ENCODE measurements at places on chromosomes 2 and 18.
A peak's percentile ranks its signal among the peaks of the same experiment; 100 is the strongest.

GRCh38 chr2:154623819-154624218 lies 74.7 kb upstream of the KCNJ3 start:
- DNase-seq: peak; percentile 56

DNA sequence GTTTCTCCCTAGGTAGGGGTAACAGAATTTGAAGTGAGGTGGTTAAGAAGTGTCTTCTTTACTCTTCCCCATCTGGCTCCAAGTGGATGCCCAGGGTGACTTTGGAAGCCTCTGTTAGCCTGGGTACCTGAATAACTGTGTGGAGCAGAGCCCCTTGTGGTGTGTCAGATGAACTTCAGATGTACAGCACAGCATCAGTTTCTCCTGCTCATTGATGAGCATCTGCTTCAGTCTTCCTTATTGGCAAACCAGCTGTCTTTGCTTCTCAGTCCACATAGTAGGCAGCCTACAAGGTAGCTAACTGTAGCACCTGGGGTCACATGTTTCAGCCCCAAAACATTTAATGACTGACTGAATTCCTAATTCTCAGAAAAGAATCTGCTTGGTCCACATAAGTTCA lies 56.2 kb upstream of the ATP8B1 start:
- DNase-seq: no peak

DNA sequence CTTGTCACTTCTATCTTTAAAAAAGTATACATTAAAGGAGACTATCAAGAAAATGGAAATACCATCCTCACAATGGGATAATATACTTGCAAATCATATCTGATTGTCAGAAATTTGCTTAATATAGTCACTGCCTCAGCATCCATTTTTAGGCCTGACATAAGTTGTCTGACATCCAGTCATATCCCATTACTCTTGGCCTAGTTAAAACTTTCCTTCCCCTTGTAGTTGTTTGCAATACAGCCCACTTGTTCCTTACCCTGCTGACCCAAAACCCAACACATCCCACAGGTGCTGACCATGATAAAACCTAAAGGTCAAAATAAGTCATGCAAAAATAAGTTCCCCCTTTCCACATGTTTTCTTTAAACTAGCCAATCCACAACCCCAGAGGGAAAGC lies 3.6 kb upstream of the ARHGEF33 start:
- no peak for DNase-seq

- no peak for DNase-seq
Observed at GRCh38 chr2:105361102-105361889, 24.0 kb downstream of the C2orf49 start.

GRCh38 chr18:56221195-56222065 lies 417.0 kb downstream of the TXNL1 start:
- DNase-seq: no peak

GRCh38 chr2:222671259-222672067 lies at the start of gene MOGAT1:
TSS of gene MOGAT1 (plus strand) at chr2:222671658. CDS start at chr2:222671786, 128 bp downstream.
- DNase-seq: peak; percentile 51

DNA sequence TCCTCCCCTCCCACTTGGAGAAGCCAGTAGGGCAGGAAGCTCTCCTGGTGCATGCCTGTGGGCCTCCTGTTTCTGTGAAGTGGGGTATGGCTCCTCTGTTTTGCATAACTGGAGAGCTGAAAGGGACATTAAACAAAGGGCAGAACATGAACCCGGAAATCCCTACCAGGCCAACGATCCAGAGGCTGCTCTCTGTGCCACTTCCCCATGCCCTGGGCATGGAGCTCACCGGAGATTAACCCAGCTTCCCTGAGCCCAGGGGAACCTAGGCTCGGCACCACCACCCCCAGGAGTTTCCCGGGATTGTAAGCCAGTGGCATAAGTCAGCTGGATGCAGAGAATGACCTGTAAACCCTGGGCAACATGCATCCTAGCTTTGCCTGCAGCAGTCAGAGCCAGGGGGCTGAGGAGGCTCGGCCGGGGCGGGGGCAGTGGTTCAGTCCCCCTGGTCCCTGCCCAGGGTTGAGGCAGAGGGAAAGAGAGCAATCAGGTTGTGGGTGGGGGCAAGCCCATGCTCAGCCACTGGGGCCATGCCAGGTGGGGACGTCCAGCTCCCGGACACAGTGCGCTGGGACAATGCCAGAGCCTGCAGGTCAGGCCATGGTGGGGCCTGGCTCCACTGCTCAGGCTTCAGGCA lies 49.5 kb downstream of the TIMM21 start:
- DNase-seq: no peak

GRCh38 chr2:169294001-169294675 lies 68.2 kb downstream of the LRP2 start:
- DNase-seq: no peak

DNA sequence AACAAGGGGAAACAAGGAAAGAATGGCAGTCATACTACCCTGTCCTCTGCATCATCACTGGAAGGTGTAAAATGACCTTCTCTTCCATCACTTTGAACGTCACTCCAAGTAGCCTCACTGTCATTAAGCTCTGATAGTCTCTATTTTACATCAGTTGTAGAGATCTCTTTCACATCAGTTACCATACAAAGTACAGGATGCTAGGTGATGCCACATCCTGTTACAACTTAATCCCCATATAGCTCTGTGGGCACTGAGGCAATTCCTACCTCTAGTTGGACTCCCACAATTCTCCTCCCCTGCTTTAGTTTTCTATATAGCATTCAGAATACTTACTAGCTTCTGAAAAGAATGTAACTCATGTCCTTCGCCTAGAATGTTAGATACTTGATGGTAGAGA lies 55.1 kb upstream of the TTC27 start:
- DNase-seq: no peak

DNA sequence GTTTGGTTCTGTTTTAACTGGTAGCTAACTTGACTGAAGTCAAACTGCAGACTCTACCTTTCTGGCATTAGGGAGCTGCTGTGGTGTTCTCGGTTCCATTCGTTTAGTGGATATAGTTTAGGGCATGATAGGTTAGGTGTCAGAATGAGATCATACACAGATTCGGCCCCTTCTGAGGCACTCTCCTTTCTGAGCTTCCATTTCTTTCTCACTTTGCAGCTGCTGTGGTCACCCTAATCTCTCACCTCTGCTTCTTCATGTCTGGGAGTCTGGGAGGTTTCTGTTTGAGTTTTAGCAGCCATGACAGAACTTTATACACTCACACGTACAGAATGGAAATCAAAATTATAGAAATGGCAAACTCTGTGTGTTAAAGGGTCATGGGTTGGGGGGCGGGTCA lies 122.8 kb downstream of the ATP9B start:
- DNase-seq: no peak

- no peak for DNase-seq
Observed at GRCh38 chr2:179050755-179051154, 818 bp upstream of the CCDC141 start.

GRCh38 chr2:152814475-152815030 lies 96.1 kb downstream of the ARL6IP6 start:
- no peak for DNase-seq

- no peak for DNase-seq
Observed at GRCh38 chr2:235693279-235693678, 199.4 kb downstream of the AGAP1 start.
